Stimulated activated CD4-positive, alpha-beta T cell treated with anti-CD3 and anti-CD28 coated beads, Interleukin-15, amount 100 ng/mL, for 1 hour (primary cell): ENCODE measurements at places on chromosomes 5 and 9.

DNA sequence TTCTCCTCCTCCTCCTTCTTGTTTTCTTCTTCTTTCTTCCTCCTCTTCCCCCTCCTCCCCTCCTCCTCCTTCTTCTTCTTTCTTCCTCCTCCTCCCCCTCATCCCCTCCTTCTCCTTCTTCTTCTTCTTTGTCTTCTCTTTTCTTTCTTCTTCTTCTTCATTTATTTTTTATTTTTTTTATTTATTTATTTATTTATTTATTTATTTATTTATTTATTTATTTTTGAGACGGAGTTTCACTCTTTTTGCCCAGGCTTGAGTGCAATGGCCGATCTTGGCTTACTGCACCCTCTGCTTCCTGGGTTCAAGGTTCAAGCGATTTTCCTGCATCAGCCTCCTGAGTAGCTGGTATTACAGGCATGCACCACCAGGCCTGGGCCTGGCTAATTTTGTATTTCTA is 1332.5 kb upstream of the CDH9 start:
- no peak for DNase-seq

- DNase-seq: no peak
These were observed 36.2 kb upstream of the SLC6A3 start for GRCh38 chr5:1481266-1481958.

GRCh38 chr9:106707738-106708474 is 155.1 kb upstream of the ZNF462 start:
- DNase-seq: no peak

DNA sequence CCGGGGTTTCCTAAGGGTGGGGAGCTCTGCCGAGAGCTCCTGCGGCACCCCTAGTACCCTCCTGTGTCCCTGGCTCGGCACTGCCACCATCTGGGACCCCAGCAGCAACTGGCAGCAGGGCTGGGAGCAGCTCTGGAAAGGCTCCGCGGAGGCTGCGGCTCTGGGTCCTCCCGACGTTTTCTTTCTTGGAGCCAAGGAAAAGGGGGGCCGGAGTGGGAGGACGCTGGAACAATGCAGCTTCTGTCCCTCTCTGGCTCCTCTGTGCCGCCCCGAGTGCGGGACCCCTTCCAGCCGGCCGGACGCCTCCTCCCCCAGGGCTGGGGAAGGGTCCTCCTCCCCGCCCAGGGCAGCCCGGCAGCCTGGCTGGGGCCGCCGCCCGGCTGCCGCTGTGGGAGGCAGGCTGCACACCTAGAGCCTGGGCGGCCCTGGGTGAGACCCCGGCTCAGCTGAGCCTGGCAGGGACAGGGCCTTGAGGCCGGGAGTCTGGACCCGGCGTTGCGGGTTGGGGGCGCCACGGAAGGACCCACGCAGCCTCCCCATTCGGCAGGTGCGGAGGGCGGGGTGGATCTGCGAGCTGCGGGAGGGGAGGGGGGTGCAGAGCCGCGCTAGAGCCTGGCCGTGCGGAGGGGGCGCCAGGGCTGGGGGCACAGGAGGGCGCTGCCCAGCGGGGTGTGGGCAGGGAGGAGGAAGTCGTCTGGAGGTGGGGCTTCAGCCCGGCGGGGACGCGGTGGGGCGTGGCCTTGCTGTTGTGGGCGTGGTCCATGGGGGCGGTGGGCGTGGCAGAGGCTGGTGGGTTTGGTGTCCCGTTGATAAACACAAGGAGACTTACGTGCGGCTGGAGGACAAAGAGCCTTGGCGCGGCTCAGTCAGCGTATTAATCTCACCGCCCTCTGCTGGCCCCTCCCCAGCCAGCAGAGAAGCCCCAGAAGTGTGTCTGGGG is 15.1 kb downstream of the GPSM1 start:
- no peak for DNase-seq

GRCh38 chr9:107214915-107215314 is 68.2 kb upstream of the RAD23B start:
- no peak for DNase-seq

- no peak for DNase-seq
These were observed 107.8 kb upstream of the ATP10B start for GRCh38 chr5:160959804-160960203.

GRCh38 chr5:59360130-59360555 is 533.4 kb downstream of the PDE4D start:
- no peak for DNase-seq
